Right atrium auricular region (tissue), 2 donors: ENCODE measurements at places on chromosomes 1 and 21. TPM values are rescaled to one million over a fixed set of nuclear protein-coding genes. Genes with fewer than 3 reads are reported as not detected.

DNA sequence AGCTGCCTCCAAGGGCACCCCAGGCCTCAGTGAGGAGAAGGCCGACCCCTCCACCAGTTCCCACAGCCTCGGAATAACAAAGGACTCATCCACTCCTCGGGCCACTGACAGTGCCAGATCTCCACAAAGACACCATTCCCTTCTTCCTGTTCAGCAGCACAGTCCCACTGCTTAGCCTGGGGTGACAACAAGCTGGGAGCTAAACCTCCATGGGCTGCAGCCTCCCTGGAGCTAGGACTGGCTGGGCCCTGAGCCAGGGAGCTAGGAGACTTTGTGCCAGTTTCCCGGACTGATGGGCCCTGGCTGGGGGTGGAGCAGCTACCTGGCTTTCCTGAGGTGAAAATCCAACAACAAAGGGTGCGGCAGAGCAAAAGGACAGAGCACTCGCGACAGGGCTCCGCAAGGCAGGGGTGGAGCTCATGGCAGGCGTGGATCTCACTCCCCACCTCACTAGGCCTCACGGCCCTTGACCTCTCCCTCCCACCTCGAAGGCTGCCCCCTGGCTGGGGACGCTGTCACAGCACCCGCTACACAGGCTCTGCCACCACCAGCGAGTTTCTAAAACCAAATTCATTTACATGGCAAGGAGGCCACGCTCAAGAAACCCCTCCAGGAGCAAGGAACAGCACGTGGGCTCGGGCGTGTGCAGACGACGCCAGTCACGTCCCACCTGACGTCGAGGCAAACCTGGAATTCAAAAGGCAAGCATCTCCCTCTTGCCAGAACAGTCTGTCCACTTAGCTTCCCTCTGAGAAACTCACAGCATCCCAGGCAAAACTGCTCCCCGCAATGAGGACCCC lies 13.8 kb downstream of the SLC35E2B start:
- H3K36me3 ChIP-seq: no peaks in the 10 kb centered on the region
- H3K4me1 ChIP-seq: no peaks in the 10 kb centered on the region
- no peaks in the 10 kb centered on the region for H3K27me3 ChIP-seq
- no peak for DNase-seq

FCAMR gene
- total RNA-seq: not detected

DNA sequence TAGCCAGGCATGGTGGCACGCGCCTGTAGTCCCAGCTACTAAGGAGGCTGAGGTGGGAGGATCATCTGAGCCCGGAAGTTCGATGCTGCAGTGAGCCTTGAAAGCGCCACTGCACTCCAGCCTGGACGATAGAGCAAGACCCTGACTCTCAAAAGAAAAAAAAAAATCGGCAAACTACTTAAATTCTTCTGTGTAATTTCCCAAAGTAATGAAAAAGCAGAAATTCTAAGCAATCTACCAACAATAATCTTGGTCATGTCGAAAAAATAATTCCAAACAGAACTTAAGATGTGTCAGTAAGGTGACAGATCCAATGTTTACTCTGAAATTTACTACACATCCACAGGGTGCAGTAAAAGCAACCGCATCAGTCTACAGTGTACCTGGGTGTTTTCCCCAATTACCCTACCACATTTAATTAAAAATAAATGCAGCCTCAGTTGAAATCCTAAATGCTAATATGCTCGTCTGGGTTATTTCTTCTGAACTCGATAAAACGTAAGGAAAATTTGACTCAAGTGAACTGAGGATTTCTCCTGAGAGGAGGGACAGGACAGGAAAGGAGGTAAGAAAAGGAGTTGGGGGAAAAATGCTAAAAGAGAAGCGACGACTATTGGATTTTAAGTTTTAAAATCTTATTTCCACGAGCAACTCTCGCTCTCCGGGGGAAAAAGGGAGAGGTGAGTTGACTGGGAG lies 801 bp downstream of the EPRS1 start:
- no peaks in the 10 kb centered on the region for H3K36me3 ChIP-seq
- DNase-seq: no peak
- peaks cover 16% of the 10 kb centered on the region for H3K4me1 ChIP-seq
- no peaks in the 10 kb centered on the region for H3K27me3 ChIP-seq
- H3K27ac ChIP-seq: peak overlapping the region; percentile 94

GNAT2 gene
- total RNA-seq: not detected

RPTN gene
- total RNA-seq: not detected

GRCh38 chr1:17340358-17340757 lies 31.6 kb upstream of the PADI6 start:
- no peaks in the 10 kb centered on the region for H3K27me3 ChIP-seq
- H3K36me3 ChIP-seq: no peaks in the 10 kb centered on the region
- no peak overlapping the region for H3K4me3 ChIP-seq
- no peaks in the 10 kb centered on the region for H3K4me1 ChIP-seq
- H3K27ac ChIP-seq: no peak overlapping the region

DNA sequence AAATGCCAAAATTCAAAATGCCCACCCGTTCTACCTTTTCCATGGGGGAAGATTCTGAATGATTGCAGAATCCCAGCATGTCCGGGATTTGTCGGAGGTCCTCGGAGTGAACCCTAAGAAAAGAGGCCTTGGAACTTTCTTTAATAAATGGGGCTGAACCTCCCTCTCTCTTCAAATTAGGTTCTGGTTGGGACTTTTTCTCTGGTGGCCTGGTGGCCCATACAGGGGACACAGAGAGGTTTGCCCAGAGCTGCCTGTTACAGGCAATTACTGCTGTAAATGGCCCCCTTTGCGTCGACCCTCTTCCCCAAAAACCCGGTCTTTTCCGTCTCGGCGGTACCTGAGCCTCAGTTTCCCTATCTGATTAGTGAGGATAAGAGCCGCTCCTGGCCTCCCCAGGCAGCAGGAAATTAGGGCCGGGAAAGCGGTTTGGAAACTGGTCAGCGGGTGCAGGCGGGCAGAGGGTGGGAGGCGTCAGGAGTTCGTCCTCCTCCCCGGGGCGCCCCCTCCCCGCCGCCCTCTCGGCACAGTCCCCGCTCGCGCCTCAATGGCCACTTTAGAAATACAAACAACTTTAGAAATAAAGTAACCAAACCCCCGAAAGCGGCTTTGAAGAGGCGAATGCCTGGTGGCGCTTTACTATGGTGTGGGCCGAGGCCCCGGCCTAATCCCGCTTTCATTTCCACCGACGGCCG lies 15.6 kb downstream of the PAX7 start:
- H3K4me3 ChIP-seq: peak overlapping the region; percentile 34
- H3K27ac ChIP-seq: no peak overlapping the region
- H3K27me3 ChIP-seq: peaks cover 52% of the 10 kb centered on the region
- no peaks in the 10 kb centered on the region for H3K36me3 ChIP-seq

DNA sequence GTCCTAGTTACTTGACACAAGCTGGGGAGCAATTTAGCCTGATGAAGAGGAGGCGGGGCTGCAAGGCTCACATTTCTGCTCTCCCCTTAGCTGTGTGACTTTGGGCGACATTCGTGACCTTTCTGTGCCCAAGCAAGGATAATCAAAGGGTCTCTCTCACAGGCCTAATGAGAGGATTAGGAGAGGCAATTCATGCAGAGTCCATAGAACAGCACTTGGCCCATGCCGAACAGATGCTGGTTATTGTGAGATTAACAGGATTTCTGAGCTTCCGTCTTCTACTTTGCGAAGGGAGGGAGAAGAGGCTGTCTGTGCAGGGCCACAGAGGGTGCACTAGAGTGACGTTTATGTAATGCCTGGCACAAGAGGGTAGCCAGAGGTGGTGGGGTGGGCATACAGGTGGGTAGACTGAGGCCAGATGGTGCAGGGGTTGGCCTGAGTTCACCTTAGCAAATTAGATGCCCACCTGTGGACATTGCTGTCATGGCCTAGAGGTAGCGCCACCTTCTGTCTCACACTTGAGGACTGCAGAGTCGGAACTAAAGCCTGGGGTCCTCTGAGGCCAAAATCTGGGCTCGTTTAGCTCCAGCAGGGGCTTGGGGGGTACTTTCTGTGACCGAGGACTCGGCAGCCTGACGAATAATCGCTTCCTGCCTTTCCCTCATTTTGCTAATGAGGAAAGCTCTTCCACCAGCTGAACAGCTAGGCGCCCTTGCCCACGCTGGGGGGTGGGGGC lies 18.6 kb downstream of the ACTL8 start:
- no peak overlapping the region for H3K27ac ChIP-seq
- no peaks in the 10 kb centered on the region for H3K36me3 ChIP-seq
- DNase-seq: no peak
- H3K4me1 ChIP-seq: no peaks in the 10 kb centered on the region
- no peak overlapping the region for H3K4me3 ChIP-seq

DNA sequence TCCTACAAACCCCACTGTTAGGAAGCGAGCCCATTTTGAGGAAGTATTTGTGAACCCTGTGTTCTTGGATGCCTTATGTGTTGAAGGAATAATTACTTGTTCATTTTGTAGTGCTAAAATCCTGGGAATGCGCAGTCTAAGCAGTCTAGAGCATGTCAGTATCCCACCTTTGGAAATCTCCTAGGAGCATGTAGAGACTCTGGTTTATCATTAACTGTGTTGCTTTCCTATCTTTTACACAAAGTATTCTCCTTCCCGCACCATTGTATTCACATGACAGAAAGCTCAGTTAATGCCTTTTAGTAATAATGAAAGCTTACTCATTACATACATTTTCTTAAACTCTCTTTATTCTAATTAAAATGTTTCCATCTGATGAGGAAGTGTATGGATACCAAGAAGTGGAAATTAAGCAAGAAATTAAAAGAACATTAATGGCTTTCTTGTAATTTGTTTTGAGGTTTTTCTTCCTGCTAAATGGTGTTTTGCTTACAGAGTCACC lies 99.4 kb downstream of the CAMTA1 start:
- H3K27me3 ChIP-seq: no peaks in the 10 kb centered on the region
- H3K4me1 ChIP-seq: no peaks in the 10 kb centered on the region
- H3K27ac ChIP-seq: no peak overlapping the region
- no peak overlapping the region for H3K4me3 ChIP-seq
- no peak for DNase-seq

PLXNA2 gene
- 23.8 TPM for total RNA-seq

HUNK gene
- 0.20 TPM for total RNA-seq

C1orf87 gene
- not detected for total RNA-seq

- no peaks in the 10 kb centered on the region for H3K27me3 ChIP-seq
- no peak for DNase-seq
- peak overlapping the region; percentile 36 for H3K27ac ChIP-seq
- H3K4me3 ChIP-seq: no peak overlapping the region
- H3K36me3 ChIP-seq: peaks cover 14% of the 10 kb centered on the region
Observed at GRCh38 chr1:164802529-164803282, 243.7 kb downstream of the PBX1 start.

GRCh38 chr1:212215910-212216309 lies 69.3 kb upstream of the PPP2R5A start:
- H3K27ac ChIP-seq: no peak overlapping the region
- H3K27me3 ChIP-seq: no peaks in the 10 kb centered on the region
- H3K36me3 ChIP-seq: no peaks in the 10 kb centered on the region
- H3K4me3 ChIP-seq: no peak overlapping the region
- no peaks in the 10 kb centered on the region for H3K4me1 ChIP-seq

DNA sequence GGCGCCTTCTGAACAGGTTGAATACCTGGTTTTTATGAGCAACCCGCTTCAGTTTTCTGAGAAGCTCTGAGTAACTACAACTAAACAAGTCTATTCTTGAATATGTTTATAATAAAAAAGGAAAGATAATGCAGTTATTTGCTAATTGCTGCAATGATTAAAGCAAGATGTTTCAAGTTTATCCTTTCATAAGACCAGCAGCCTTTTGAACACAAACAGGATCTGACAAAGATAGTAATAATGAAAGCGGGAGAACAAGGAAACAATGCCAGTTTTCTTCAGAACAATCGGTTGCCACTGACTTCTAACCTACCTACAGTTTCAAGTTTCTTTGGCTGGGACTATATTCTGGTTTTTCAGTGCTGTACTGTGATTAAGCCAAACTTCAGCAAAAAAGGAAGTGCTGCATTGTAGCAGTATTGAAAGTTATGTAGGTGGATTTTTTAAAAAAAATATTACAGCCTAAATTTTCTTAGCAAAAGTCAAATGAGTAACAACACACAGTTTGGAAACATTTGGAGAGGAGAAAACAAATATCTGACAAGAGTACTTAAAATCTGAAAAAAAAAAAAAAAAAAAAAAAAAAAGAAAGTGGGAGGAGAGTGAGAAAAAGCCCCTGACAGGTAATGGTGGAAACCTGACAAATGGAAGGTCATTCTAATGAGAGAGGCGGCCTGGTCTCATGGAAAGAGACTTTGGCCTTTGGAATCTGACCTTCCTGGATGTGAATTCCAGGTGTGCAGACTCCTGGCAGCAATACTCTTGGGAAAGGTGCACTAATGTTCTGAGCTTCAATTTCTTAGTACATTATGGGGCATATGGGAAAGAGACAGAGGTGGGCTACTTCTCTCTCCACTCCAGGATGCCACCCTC lies 11.4 kb downstream of the KCNJ15 start:
- no peaks in the 10 kb centered on the region for H3K4me1 ChIP-seq
- DNase-seq: no peak
- H3K36me3 ChIP-seq: no peaks in the 10 kb centered on the region
- no peak overlapping the region for H3K4me3 ChIP-seq
- no peak overlapping the region for H3K27ac ChIP-seq

- H3K4me3 ChIP-seq: peak overlapping the region; percentile 66
- no peaks in the 10 kb centered on the region for H3K36me3 ChIP-seq
- H3K27ac ChIP-seq: peak overlapping the region; percentile 88
- no peaks in the 10 kb centered on the region for H3K4me1 ChIP-seq
Observed at GRCh38 chr1:52601519-52601918, 652 bp upstream of the GPX7 start.

- DNase-seq: no peak
- no peaks in the 10 kb centered on the region for H3K36me3 ChIP-seq
- H3K27me3 ChIP-seq: no peaks in the 10 kb centered on the region
- no peak overlapping the region for H3K4me3 ChIP-seq
- H3K27ac ChIP-seq: no peak overlapping the region
Observed at GRCh38 chr1:239311331-239311730, 75.0 kb upstream of the CHRM3 start.

GRCh38 chr1:24897263-24898151 lies 32.6 kb downstream of the RUNX3 start:
- no peaks in the 10 kb centered on the region for H3K36me3 ChIP-seq
- no peaks in the 10 kb centered on the region for H3K4me1 ChIP-seq
- no peak for DNase-seq

DNA sequence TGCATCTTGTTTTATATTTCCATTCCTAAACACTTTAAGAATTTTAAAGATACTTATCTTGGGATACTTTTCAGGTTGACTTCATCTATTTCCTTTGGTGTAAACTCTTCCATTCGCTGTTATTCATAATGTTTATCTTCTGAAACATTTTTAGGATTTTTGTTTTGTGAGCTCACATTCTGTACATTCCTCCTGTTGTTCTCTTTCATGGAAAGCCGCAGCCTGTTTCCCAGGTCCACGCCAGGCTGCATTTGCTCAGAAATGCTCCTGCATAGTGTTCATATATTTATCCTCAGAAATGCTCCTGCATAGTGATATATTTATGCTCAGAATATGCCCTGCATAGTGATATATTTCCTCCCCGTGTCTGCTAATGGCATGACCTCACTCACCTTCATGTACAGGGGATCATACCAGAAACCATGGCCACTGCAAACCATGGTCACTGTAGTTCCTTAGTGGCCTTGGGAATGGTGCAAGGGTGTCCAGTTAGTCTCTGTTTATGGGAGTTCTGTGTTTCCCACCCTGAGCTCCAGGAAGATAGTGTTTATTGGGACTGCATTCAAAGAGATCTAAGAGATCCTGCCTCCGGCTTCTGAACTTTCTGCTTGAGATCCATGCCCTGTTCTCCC lies 153.9 kb upstream of the GREM2 start:
- H3K27me3 ChIP-seq: no peaks in the 10 kb centered on the region
- no peak for DNase-seq
- no peak overlapping the region for H3K27ac ChIP-seq
- H3K4me1 ChIP-seq: no peaks in the 10 kb centered on the region
- no peak overlapping the region for H3K4me3 ChIP-seq

MRTO4 gene
- total RNA-seq: 16.1 TPM

NR5A2 gene
- 0.63 TPM for total RNA-seq

- H3K27me3 ChIP-seq: no peaks in the 10 kb centered on the region
- no peak for DNase-seq
- no peaks in the 10 kb centered on the region for H3K4me1 ChIP-seq
- H3K27ac ChIP-seq: no peak overlapping the region
- H3K36me3 ChIP-seq: no peaks in the 10 kb centered on the region
Observed at GRCh38 chr1:197567442-197567841, 207.8 kb downstream of the DENND1B start.
